ENCODE measurements at places on chromosomes 5 and 9. TPM values are rescaled to one million over a fixed set of nuclear protein-coding genes. Genes with fewer than 3 reads are reported as not detected.

DNA sequence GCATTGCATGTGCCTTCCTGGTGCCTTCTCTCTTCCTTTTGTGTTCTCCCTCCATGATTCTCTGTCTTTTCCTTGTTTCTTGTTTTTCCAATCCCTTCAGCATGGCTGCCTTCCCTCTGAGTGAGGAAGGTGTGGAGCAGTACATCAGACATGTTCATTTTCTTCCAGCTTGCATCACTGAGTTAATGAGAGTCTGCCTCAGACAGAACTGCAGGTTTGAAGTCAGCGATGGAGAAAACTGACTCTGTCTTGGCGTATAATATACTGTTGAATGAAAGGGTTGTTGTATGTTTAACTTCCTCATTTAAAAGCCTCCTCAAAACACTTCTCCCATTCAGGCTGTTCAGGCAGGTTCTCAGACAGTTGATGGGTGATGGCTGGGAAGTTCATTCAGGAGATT lies 129.3 kb downstream of the KDM4C start:
- H3K27ac ChIP-seq = no peak overlapping the region
- H3K36me3 ChIP-seq = peaks cover 12% of the 10 kb centered on the region
- no peak for DNase-seq
- no peaks in the 10 kb centered on the region for H3K27me3 ChIP-seq
- H3K4me3 ChIP-seq = no peak overlapping the region
- peaks cover 37% of the 10 kb centered on the region for H3K4me1 ChIP-seq

DNA sequence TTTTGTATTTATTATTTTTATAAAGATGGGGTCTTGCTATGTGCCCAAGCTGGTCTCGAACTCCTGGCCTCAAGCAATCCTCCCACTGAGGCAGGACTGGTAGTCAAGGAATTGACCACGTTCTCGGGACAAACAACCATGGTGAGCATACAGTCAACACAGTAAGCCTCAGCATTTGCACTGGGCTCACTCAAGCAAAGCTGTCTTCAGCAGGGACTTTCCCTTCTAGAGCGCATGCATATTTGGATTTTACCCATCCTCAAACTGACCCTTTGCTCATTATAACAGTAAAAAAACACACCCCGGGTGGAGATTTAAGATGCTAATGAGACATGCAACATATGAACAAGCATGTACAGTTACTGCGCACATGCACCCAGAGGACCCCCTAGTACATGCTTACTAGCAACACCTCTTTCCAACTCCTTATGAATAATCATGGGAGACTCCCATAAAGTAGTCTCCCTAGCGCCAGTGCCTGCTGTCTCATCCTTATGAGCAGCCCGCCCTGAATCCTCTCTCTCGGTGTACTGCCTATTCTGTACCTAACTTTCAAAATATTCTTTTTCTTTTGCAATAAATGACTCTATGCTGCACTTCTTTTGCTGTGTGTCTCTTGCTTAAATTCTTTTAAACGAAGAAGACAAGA lies 41.5 kb downstream of the C5orf22 start:
- H3K27ac ChIP-seq = no peak overlapping the region
- no peaks in the 10 kb centered on the region for H3K4me1 ChIP-seq
- no peak for DNase-seq
- H3K27me3 ChIP-seq = peaks cover 22% of the 10 kb centered on the region
- H3K36me3 ChIP-seq = no peaks in the 10 kb centered on the region
- H3K4me3 ChIP-seq = no peak overlapping the region

DNA sequence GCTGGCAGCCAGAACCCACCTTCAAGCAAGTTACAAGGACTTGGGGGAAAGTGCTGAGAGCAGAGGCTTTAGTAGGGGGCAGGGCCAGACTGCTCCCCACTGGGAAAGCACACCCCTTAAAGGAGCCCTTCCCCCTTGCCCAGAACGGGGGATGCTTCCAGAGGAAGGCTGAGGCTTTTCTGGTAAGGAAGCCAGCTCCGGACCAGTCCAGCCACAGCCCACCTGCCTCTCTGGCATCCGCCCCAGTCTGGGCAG lies 4.2 kb upstream of the DPM2 start:
- peaks cover 24% of the 10 kb centered on the region for H3K4me1 ChIP-seq
- no peak overlapping the region for H3K27ac ChIP-seq
- H3K27me3 ChIP-seq = no peaks in the 10 kb centered on the region
- H3K4me3 ChIP-seq = no peak overlapping the region
- DNase-seq = no peak

GRCh38 chr5:177302354-177303110 lies 987 bp downstream of the RAB24 start:
- peak overlapping the region; percentile 82 for H3K27ac ChIP-seq
- peaks cover 4% of the 10 kb centered on the region for H3K36me3 ChIP-seq
- DNase-seq = no peak
- peak overlapping the region; percentile 96 for H3K4me3 ChIP-seq

DNA sequence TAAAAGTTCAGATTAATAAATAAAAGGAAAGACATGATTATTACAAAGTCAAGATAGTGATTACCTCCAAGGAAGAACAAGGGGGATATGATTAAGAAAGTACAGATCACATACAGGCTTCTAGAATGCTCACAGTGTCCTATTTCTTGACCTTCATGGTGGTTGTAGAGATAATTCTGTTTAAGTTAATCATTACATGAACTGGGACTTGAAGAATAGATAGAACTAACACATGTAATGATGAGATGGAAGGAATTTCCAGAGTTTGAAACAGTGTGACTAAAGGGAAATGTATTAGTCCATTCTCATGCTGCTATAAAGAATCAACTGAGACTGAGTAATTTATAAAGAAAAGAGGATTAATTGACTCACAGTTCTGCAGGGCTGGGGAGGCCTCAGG lies 72.7 kb downstream of the LURAP1L start:
- no peak overlapping the region for H3K4me3 ChIP-seq
- no peak overlapping the region for H3K27ac ChIP-seq
- no peaks in the 10 kb centered on the region for H3K4me1 ChIP-seq
- peaks cover 4% of the 10 kb centered on the region for H3K36me3 ChIP-seq

ACTBL2 gene
- not detected for total RNA-seq

HSPA4 gene
- total RNA-seq = 145 TPM

PTPA gene
- 75.7 TPM for total RNA-seq

LOX gene
- not detected for total RNA-seq

PRDM12 gene
- total RNA-seq = not detected
